ENCODE measurements at places on chromosomes 2 and 18.

DNA sequence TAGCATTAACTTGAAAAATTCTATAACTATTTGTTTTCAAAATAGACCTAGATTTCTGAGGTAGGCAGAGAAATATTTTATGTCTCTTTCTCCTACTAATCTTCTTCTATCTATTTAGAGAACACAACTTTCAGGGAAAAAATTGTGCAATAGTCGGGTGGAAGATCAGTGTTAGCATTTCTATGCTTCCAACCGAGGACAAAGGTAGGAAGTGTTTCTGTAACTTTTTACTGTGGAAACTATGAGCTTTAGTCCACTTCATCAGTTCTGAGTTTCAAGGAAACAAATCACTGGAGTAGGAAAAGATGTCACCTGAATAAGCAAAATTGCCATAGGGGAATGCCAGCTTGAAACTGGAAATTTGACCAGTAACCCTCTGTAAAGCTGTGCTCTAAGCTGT is 207.7 kb upstream of the CTAGE1 start:
- DNase-seq = no peak

DNA sequence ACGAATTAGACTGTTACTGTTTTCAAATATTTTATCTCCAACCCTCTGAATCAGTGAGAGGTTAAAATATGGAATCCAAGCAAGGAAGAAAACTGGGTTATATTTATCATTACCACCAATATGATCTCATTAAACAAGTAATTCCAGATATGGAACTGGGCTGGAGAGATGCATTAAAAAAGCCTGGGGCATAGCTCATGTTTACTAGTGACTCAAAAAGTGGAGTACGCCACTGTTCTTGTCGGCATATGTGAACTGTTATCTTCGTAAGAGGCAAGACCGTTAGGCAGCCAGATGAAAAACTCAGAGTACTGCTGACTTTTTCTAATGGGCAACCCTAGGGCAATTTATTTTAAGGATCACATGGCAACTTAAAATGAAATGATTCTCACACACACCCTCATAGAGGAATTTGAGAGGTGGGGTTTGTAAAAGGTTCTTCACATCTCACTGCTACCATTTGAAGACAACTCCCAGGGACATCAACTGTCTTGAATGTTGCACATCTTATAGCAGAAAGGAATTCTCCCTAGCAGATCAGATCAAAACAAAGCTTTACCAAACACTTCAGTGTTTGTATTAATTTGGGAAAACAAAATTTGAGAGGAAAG is 105.2 kb upstream of the TFCP2L1 start:
- DNase-seq = no peak

DNA sequence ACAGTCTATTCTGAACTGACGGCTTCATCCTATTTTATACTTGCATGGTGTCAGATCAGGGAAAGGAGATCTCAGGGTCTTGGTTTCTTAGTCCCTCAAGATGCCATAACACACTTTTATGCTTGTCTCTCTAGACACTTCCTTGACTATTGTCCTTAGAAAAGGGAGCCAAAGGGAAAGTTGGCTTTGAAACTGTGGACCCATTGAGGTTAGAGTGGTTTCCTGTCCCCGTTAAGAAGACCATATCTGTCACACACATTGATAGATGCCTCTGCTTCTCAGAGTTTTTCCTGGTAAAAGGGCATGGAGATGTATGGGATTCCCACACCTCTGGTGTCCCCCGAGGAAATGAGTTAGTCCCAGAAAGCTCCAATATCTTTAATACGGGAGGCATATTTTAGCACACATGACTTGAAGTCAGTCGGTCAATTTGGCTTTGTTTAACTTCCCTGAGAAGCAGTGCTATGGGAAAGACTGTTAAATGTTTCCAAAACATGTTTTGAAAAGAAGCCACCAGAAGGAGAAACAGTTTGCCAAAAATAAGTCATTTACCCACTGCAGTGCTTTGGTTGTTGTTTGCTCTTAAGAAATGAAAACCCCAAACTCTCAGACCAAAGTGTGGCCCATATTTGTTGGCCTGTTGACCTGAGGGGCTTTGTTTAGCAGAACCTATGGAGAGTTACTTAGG is 133.4 kb upstream of the CXCR4 start:
- no peak for DNase-seq

DNA sequence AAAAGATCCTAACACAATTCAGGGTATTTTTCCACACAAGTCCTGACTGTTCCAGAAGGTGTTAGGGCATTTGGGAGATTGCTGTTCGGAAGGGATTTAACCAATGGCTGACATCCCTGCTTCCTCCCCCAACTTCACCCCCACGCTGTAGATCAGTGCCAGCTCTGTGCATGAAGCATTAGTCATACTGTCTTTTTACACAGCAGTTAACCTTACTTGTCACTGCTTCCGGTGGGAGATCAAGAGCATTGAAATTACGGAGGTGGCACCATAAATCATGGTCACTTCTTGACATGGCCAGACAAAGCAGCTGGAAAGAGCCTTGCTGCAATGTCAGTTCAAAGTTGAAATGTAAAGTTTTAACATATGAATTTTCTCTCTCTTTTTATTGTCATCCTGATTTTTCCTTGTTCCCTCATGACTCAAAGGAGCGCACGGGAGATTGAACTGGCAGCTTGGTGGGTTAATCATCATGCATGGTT is 70.2 kb downstream of the HRH4 start:
- peak; percentile 35 for DNase-seq

GRCh38 chr18:2657788-2658458 is 2.4 kb downstream of the SMCHD1 start:
- DNase-seq = no peak

- DNase-seq = no peak
These were observed 301.7 kb downstream of the PAX3 start for GRCh38 chr2:221997100-221997499.

DNA sequence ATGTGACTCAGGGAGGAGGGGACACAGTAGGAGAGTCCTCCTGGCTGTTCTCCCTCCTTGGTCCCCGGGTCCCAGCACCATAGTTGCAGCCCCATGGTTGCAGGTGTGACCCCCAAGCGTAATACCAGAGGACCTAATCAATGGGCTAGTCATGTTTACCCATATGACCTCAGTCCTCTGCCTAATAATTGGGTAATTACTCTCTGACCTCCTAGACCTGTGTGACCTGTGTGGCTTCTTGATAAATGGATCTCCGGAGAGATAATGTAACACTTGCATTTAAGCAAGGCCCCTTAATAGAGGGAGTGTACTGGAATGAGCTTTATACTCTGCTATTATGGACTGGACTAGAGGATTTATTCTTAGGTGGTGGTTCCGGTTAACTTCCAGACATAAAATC is 32.2 kb upstream of the GMCL1 start:
- DNase-seq = no peak

- no peak for DNase-seq
These were observed 218.1 kb downstream of the TPGS2 start for GRCh38 chr18:36610661-36611060.

DNA sequence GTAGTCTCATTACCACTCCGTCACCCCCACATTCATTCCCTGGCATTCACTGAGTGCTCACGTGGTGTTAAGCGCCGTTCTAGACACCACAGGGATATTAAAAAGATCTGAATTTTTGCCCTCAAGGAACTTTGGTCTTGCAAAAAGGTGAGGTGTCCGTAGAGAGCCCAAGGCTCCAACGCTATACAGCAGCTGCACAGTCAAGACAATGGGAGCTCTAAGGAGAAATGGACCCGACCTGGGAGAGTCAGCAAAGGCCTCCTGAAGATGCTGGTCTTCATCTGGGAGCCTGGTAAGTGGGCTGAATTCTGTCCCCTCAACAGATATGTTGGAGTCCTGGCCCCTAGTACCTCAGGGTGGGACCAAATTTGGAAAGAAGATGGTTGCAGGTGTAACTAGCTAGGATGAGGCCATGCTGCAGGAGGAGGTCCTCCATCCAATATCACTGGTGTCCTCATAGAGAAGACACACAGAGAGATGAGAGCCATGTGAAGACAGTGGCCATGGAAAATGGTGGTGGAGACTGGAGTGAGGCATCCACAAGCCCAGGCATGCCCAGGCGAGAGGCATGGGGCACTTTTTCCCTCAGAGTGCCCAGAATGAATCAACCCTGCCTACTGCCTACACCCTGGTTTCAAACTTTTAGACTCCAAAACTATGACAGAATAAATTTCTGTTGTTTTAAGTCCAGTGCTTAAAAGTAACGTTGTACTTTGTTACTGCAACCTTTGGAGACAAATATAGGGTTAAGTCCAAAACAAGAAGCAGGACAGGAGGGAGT is 247.3 kb downstream of the TTC32 start:
- DNase-seq = no peak

GRCh38 chr2:237201461-237202287 is 116.0 kb downstream of the COPS8 start:
- no peak for DNase-seq
